ENCODE measurements at places on chromosomes 7 and 10.

DNA sequence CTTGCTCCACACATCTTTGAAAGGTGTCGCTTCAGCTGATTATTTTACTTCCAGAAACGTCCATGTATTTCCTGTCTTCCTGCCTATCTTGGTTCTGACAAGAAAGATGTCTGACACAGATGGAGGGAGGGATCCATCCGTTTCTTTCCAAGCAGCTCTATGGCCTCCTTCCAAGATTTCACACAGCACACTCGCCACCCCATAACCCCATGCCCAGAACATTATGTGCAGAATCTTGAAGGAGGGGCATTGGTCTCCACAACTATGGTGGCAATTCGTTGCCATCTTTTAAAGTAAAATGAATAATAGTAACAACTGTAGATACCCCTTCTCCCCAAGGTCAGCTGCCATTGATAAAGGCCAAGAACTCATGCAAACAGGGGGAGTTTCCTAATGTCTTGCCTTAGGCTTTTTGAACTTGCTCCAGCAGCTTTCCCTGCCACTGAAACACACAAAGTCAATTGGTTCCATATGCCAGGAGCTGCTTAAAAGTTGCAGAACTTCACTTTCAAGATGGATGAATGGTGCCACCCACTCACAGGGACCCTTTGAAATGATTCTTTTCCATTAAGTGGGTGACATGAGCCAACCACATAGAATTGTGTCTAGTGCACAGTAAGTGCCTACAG lies 60.0 kb downstream of the VSTM4 start:
- DNase-seq = no peak

GRCh38 chr10:121568275-121568674 lies 30.0 kb downstream of the FGFR2 start:
- DNase-seq = no peak

DNA sequence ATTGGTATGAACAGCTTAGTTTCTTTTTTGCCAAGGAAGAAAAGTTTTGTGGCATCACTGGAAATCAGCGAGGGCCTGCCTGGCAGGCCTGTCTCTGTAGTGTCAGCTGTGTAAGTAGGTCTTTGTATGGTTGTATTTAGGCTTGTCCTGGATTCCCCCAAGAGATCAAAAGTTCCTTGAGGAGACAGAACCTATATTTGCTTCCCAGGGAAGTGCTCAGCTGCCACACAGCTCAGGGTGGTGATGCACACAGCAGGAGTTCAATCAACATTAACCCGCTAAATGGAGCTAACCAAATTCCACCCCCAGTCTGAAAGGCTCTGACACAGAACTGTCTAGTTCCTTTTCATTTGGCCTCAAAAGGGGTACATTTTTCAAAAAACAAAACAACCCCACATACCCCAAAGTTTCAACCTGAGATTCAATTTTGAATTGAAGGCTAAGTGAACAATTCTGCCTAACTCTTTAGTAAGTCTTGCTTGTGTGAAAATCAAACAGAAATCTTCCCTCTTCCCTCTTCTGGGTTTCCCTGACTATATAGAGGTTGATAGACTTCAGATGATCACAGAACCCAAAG lies 124.4 kb downstream of the CLEC2L start:
- DNase-seq = no peak

- DNase-seq = no peak
Measured at GRCh38 chr7:94324380-94325121, 70.1 kb upstream of the COL1A2 start.

DNA sequence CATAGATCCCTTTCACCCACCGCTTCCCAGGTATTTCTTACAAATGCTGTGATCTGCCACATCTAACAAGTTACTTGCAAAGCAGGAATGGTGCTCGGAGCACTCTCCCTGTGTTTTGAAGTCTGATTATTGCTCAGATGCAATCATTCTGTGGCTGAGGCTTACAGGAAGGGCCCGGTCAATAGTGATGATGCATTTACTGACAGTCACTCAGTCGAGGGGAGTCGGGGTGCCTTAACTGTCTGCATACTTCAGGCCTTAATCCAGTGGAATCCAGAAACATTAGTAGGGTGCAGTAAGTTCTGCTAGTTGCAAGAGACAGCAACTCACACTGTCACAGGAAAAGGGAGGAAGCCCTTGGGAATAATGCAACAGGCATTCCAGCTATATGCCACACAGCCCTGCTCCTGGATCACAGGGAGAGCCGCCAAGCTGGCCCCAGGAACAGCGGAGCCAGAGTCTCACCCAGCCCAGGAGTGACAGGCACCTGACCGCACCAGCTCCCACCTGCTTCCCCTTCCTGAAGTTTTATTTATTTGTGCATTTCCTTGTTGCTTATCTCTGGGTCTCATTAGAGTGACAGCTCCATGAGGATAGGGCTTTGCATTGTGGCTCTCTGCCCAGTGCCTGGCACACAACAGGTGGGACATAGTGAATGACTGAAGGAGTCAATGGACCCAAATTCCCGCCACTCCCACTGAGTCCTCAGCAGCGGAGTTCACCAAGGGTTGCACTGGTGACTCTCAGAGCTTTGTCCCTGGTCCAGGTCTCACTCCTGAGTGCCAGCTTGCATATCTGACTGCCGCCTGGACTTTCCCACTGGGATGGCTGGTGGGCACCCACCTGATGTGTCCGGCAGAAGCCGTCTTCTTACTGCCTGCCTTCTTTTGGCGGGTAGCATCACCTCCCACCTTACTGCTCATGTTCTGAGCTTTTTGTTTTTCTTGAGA lies 212.5 kb upstream of the SH2B2 start:
- no peak for DNase-seq

DNA sequence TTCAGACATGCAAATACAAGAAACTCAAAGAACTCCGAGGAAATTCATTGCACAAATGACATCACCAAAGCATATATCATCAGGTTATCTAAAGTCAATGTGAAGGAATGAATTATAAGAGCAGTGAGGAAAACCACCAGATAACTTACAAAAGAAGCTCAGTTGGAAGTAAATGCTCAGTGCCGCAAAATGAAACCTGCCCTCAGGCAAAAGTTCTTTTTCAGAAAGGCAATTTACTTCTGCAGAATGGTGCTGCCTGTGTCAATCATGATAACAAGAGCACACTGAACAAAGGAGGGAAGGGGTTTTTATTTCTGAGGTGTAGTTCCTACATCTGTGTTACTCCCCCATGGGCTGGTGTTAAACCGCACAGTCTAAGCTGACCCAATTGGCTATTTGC lies 550.6 kb upstream of the SEMA3D start:
- no peak for DNase-seq

DNA sequence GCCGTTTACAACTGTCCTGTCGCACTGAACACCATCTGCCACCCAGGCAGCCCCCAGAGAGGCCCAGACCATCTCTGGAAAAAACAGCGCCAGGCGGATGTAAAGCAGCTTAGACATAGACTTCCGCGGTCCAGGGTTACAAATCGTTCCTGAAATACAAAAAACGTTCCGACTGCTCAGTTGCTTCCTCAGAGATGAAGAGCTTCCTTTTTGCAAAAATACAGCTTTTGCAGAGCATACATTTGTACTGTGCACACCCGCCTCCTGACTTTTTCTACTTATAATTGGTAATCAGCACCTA lies 11.4 kb downstream of the DAGLB start:
- DNase-seq = no peak

GRCh38 chr7:21617916-21618390 lies 75.1 kb downstream of the DNAH11 start:
- DNase-seq = no peak

GRCh38 chr10:25805986-25806385 lies 128.0 kb upstream of the MYO3A start:
- no peak for DNase-seq

All from activated CD8-positive, alpha-beta memory T cell treated with anti-CD3 and anti-CD28 coated beads for 1 hour (primary cell).